ENCODE measurements at places on chromosomes 5 and 9.

DNA sequence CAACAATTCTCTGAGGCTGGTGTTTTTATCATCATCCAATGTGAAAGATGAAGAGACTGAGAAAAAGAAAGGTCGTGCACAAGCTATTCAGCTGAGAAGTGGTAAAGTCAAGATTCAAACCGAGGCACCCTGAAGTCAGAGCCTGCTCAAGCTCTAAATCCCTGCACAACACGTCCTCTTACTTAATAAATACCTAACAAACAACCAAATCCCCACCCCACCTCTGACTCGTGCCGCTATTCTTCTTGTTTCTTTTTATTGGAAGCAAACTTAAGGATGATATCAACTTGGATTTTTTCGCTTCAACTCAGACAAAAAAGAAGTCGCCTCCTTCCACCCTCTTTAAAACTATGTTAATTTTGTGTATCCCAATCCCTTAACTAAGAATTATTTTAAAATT, 140.2 kb downstream of the CEP120 start:
- no peak for DNase-seq

DNA sequence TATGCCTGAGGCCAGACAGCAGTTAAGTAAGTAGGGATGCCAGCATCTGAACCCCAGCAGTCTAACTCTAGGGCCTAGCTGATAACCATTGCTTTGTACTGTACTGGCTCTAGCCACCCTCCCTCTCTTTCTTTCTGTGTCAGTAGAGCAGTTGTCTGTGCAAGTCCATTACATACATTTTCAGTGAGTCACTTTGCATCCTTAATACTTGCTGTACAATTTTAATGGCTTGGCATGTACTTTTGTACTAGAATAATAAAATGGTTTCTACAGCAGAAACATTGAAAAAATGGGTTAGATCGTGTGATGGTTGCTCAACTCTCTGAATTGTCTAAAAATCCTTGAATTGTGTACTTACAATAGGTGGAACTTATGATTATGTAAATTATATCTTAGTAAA, 1.5 kb upstream of the TTC39B start:
- peak; percentile 40 for DNase-seq

DNA sequence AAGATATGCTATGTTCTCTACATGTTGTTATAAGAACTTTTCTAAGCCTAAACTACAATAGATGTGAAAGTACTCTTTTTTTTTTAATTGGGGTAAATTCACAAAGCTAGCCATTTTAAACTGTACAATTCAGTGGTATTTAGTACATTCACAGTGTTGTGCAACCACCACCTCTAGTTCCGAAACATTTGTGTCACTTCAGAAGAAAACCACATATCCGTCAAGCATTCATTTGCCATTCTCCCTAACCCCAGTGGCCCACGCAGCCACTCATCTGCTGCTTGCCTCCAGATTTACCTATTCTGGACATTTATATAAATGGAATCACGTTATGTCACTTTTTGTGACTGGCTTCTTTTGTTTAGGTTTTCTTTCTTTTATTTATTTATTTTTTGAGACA, 43.1 kb downstream of the SPTAN1 start:
- no peak for DNase-seq

DNA sequence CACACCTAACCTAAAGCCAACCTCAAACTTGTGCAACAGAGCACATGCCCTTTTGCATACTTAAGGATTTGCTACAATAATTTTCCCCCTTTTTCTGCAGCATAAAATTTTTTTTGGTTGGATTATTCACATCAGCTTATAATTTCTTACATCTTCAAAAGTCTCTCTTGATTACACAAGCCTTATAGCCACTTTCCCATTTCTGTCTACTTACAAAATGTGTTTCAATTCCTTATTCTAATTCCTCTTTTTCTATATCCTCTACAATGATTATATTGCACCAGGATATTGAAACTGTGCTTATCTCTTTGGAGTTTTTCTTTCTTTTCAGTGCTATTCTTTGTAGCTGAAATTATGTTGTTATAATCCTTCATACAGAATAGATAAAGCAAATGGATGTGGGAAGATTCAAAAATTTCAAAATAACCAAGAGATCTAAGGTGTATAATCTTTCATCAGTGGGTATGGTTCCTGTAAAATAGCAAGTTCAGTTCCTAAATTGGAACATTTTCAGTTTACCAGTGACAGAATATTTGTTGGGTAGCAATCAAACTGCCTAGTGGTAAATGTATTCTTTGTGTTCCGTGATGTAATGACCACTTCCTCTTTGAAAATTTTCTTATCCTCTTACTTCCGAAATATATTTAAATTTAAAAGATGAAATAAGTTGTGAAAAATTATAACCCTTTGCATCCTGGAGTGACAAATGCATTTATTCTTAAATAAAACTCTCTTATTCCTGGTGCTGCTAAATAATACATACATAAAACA, 386.8 kb upstream of the CHD1 start:
- DNase-seq = no peak

- no peak for DNase-seq
Measured at GRCh38 chr5:174732036-174733020, 7.9 kb downstream of the MSX2 start.

GRCh38 chr9:121262423-121262822, 5.5 kb upstream of the GSN start:
- DNase-seq = no peak

- DNase-seq = no peak
Measured at GRCh38 chr9:137245450-137246421, 4.6 kb downstream of the TUBB4B start.

DNA sequence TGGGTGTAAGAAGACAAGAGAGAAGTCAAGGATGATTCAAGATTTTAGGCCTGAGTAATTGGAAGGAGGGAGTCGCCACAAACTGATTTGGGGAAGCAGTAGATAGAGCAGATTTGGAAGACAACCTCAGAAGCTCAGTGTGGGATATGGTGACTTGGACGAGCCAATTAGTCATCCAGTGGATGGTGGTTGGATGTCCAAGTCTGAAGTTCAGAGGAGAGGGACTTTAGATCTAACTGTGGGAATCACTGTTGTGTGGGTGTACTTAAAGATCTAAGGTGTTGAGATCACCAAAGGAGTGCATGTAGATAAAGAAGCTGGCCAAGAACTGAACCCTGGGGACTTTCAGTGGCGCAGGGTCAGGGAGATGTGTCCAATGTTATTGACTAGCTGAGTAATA, 2.2 kb downstream of the IDNK start:
- no peak for DNase-seq

DNA sequence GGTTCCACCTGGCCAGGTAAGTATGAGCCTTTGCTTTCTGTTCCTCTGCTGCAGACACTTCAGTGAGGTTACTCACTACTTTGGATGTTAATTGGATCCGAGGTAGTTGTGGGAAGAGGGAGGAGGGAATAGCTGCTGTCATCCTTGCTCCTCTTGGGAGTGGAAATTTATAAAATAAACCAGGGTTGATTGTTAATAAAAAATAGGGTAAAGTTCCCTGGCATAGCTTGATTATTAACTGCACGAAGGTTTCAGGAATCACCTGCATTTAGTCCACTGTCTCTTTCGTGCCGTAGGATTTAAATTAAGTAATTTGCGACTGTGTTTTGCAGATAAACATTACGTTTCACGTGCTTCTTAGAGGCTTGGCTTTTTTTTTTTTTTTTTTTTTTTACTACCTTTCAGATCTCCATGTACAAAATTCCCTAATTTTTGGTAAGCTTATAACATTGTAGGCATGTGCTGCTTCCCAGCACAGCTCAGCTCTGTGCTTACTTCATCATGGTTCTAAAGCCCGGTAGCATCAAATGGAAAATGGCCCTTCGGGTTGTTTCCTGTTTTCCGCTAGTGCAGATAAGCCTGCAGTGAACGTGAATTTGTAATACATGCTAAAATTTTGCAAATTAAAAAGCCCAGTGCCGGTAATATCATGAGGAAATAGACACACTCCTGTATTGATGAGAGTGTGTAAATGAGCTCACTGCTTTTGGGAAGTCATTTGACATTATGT, 26.9 kb upstream of the LTC4S start:
- no peak for DNase-seq

DNA sequence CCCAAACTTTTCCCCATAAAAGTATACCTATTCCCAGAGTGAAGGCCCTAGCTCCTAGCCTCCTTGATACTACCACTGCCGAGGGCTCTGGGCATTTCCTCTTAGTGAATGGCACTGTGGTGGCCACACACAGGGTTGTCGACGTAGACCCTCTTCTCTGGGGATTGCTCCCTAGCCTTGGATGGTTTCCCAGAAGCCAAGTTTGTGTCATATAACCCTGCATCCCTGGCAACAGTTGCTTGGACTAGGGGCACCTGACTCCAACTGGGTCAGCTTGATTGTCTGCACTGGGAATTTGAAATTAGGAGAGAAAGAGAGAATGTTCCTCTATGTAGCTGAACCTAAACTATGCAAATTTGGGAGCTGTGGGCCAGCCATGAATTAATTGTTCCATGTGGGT, 32.3 kb upstream of the KIF2A start:
- DNase-seq = no peak

DNA sequence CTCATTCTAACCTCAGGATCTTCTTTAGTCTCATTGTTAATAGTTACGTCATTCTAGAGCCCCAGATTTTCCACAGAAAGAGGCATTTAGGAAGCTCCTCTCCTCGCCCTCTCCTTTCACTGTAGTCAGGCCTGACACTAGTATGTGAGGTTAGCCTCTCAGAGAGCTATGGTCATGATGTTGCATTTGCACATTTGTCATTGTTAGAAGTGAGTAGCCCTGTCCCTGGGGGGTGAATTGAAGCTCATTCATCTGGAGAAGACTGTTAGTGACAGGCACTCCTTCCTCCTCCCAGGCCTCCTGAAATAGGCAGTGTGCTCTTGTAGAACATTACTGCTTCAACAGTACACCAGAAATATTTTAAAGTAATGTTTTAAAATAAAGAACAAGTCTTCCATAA, 26.6 kb upstream of the LRRTM2 start:
- DNase-seq = no peak
